ENCODE measurements at places on chromosomes 6 and 20. TPM values are rescaled to one million over a fixed set of nuclear protein-coding genes. Genes with fewer than 3 reads are reported as not detected.

GRCh38 chr6:138296381-138296780 lies 78.1 kb upstream of the PBOV1 start:
- DNase-seq, result no peak

GRCh38 chr6:27078734-27079357 lies 168.7 kb upstream of the PRSS16 start:
- DNase-seq, result peak; percentile 64

Gene GSTA3
- total RNA-seq, result not detected

Gene SAMD10
- 2.7 TPM for total RNA-seq

DNA sequence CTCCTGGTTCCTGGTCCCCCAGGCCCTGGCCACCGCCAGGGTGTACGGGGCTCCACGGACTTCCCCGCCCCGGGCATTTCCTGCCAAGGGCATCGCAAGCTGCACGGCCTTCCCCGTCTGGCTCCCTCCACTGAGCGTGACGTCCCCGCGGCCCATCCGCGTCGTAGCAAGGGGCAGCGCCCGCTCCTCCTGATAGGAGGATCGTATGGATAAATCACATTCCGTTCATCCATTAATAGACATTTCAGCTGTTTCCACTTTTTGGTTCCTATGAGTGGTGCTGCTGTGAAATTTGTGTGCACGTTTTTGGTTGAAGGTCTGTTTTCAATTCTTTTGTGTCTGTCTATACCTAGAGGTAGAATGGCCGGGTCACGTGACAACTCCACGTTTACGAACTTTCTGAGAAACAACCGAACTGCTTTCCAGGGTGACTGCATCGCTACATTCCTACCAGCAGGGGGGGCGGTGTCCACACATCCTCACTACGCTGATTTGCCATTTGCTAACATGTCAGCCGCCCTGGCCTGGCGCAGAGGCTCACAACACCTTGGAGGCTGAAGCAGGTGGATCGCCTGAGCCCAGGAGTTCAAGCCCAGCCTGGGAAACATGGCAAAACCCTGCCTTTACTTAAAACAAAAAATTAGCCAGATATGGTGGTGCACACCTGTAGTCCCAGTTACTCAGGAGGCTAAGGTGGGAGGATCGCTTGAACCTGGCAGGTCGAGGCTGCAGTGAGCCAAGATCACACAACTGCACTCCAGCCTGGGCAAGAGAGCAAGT lies 37.7 kb downstream of the KCNQ2 start:
- DNase-seq, result peak; percentile 6

GRCh38 chr6:89794324-89794723 lies 25.3 kb downstream of the MDN1 start:
- no peak for DNase-seq

DNA sequence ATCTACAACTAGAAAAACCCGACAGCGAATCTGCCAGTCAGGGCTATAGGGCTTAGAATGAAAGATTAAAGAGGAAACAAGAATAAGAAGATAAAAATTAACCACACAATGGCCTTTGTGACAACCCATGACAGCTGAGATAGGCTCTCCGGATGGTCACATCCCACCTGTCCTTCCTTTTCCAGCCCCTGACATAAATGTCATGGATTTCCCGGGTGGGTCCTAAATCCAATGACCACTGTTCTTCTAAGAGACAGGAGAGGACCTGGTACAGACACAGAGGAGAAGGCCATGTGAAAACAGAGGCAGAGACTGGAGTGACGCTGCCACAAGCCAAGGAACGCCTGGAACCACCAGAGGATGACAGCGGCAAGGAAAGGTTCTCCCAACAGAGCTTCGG lies 41.8 kb downstream of the ATXN1 start:
- no peak for DNase-seq

DNA sequence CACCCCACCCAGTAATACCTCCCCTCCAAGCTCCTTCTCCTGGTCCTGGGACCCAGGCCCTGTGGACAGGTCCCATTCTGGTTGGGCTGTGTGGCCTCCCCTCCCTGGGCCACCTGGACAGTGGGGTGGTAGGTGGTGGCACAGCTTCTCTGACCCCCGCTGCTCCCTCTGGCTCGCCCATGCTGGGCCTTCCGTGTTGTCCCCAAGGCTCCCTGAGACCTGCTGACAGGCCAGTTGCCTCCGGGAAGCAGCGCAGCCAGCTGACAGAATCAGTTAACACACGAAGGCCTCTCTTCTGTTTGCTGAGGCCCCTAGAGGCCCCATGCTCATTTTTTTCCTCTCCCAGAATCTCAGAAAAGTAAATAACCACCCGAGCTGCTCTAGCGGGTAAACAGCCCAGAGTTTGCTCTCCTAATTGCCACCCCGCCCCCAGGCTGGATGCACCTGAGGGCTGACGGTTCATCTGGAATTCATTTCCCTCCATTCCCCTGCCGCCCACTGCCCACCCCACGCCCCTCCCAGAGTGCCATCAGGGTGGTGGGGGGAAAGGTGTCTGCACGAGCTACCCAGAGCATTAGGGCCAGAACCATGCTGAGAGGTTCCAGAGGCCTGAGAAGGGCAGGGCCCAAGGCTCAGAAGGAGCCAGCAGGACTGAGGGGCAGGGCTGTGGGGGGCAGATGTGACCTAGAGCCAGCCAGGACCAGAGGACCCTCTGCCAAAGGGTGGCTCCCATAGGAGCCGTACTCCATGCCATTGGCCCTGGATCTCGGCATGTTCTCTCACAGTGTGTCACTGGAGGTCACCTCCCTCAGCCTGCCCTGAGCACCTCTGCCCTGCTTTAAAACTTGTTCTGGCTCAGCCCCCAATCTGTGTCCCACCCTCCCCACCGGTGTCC lies 157.5 kb downstream of the GRM4 start:
- DNase-seq, result no peak

GRCh38 chr6:155352811-155353210 lies 38.5 kb upstream of the TFB1M start:
- peak; percentile 23 for DNase-seq

GRCh38 chr6:88984152-88984551 lies 20.7 kb upstream of the RNGTT start:
- DNase-seq, result no peak

DNA sequence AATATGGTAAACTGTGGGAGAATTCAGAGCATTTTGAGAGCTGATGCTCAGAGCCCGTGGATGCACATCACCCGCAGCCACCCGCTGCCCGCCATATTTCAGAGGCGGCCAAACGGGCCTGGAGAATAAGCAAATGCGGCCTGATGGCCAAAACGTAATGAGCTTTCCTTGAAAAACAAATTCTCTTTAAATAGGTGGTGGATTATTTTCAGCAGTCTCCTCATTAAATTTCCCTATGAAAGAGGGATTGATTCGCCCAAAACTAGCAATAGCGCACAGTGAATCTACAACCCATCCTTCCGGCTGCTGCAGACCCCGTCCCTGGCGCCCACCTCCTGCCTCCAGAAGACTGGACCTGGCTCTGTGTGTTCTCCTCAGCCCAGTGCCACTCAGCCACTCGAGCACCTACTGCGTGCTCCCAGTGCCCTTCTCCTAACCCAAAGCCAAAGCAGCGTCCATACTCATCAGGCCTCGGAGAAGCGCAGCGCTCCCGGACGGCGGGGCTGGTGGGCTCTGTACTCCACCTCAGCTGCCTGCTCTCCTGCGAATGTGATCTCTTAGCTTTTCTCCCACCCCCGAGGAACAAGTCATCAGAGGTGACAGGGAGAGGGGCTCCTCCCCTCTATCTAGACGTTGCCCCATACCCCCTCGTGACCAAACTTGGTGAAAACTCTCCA lies 224.8 kb downstream of the TAF4 start:
- DNase-seq, result no peak

Gene BPIFB1
- total RNA-seq, result not detected
